ENCODE measurements at places on chromosomes 5 and 9.

- no peak for DNase-seq
Measured at GRCh38 chr5:53008751-53009150, 19.6 kb downstream of the ITGA2 start.

GRCh38 chr5:140594169-140594568 is 29.5 kb downstream of the SLC35A4 start:
- no peak for DNase-seq

- DNase-seq: no peak
Measured at GRCh38 chr9:35842795-35843194, 13.8 kb downstream of the TMEM8B start.

DNA sequence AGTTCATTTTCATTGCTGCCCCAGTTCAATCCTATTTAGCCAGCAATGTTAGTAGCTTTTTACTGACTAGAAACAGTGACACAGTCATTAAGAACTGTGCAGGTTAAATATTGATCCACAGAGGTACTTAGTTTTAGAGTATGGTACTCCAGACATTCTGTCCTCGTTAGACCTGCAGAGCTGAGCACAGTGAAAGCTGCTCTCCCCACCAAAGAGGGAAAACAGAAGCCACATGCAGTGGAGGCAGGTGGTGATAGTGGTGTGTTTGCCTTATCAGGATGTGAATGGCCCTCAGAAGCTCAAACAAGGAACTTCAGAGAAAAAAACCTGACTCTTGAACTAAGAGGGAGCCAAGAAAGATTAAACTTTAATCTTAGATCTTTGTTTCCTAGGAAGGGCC is 75.5 kb downstream of the UNC13B start:
- DNase-seq: peak; percentile 87

DNA sequence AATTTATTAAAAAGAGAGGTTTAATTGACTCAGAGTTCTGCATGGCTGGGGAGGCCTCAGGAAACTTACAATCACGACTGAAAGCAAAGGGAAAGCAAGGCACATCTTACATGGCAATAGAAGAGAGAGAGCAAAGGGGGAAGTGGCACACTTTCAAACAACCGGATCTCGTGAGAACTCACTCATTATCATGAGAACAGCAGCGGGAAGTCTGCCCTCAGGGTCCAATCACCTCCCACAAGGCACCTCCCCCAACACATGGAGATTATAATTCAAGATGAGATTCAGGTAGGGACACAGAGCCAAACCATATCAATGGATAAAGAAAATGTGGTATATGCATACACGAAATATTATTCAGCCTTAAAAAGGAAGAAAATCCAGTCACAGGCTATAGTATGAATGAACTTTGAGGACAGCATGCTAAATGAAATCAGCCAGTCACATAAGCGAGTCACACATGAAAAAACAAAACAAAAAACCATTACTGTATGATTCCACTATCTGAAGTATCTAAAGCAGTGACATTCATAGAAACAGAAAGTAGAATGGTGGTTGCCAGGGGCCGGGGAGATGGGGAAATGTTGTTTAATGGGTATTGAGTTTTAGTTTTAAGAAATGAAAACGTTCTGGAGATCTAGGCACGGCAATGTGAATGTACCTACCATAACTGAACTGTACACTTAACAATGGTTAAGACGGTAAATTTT is 83.4 kb upstream of the PCA3 start:
- no peak for DNase-seq

DNA sequence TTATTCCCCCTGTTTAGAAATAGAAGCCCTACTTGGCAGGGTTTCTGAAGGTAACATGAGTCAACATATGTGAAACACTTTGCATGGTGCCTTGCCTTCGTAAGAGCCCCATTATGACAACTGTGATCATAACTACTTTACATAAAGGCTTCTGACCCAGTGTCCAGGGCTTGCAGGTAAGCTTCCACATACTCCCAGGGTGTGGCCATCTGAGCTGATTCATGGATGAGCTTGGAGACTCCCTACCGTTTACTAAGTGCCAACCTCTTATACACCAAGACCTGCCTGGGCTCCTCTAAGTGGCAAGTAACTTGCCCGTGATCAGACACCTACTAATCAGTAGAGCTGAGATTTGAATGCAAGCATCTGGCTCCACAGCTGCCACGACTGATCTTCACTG is 62.8 kb upstream of the C5orf58 start:
- no peak for DNase-seq

- no peak for DNase-seq
Measured at GRCh38 chr5:173736374-173736773, 119.9 kb upstream of the BOD1 start.

DNA sequence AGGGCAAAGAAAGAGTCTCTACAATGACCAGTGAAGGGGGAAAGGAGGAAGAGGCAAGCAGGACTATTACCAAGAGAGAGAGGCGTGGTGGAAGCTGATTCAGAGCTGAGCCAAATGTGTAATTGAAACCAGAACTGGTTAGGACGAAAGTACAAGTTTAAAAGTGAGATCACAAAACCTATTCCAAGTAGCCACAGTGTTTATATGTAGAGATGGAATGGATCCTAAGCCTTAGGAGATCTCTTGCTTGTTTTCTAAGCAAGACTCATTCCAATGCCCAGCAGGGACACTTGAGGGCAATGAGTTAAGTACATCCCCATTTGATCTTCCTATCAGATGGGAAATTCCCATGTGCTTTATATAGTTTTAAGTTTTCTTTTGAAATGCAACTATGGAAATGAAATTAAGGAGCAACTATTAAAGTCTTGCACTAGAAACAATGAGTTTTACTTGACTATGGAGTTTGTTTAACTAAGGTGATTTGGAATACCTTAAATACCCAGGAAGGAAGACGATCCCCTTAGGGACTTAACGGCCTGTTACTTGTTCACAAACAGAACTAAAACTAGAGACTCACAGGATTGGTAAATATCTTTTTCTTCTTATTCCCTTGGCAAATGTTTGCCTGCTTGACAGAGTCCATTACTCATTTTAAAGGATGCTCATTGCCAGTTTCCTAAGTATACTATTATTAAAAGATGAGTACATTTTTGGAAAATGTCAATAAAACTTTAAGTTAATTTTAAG is 51.1 kb upstream of the SNX2 start:
- DNase-seq: no peak

DNA sequence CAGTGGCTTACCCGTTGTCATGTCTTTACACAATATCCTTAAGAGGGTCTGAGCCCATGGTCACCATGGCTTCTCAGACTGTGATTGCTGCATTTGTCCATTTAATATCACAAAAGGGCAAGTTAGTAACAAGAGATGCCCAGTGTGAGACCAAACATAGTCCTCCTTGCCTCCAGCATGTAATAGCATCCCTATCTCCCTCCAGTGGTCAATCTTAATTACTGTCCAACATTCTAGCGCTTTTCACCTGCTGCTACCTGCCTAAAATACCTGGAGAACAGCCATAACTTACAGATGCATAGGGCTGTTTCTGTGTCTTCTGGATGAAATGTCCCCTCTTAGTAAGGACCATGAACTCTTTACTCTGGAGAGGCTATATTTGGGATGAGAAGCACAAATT is 267.2 kb upstream of the DAB2 start:
- no peak for DNase-seq

DNA sequence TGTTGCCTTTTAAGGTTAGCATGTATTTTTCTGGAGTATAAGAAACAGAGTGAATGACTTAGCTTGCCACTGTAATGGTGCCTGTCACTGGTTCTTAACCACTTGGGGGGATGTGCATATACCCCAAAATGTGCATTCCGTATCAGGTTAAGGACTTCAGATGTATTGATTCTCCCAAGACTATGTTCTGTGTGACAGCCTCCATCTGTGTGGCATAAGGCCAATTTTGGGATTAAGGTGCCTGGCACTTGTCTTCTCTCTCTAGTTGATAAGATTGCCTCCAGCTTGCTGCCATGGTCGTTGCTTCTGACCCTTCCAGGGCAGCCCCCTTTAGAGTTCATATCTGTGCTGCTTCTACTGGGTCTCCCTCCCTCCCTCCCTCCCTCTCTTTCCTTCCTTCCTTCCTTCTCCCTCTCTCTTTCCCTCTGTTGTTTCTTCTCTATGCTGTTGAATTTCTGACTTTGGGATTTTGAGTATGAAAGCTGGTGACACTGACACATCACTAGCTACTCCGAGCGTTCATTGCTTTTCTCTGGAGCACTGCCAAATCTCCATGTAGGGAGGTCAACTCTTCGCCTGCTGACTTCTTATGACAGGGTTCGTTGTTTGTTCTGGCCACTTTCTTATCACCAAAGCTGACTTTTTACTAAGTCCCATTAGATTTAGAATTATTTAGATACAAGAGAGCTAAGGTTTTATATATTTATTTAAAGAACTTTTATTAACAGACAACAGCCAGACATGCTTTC is 31.0 kb downstream of the TNFAIP8 start:
- no peak for DNase-seq

DNA sequence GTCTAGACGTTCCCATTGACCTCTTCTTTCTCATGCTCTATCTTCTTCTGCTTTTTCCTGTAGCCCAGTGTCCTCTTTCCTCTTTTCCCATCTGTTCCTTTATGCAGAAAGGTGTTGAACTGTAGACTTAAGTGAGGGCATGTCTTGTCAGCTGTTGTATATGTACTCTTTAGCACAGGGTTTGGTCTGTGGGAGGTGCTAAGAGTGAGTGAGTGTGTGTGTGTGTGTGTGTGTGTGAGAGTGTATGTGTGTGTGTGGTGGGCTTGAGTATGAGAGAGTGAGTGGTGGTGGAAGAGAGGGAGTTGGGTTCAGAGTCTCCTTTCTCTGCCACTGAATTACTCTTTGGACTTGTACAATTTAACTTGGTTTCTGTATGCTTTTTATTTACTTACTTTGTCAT is 10.3 kb upstream of the ROPN1L start:
- DNase-seq: no peak

DNA sequence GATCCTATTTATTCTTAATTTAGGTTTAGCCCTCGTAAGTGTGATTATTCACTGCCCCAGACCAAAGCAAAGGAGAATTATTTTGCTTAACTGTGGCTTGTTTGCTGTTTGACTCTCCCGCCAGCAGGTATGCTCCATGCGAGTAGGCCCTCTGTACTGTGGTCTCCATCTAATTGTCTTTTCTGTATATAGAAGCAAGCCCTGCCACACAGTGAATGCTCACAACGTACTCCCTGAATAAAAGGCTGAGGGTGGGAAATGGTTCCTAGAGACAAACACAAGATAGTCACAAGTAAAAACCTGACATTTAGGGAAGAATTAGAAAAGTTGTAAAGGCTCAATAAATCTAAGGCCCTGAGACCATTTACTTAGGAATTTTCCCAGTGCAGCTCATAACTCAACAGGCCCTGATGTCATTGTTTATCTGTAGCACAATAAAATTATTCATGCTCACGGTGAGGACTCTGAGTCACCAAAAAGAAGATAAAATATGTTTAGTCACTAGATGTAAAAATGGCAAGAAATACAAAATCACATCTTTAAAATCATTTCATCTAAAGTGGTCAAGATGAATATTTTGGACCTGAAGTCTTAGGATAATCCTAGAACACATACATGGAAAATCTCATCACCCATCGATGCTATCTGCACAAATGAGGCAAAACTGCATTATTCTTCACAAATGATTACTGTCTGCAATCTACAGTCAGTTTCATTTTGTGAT is 473.2 kb downstream of the ENC1 start:
- no peak for DNase-seq

- no peak for DNase-seq
Measured at GRCh38 chr9:115649991-115650472, 503.6 kb upstream of the PAPPA start.

GRCh38 chr9:680106-680505 is 161.4 kb upstream of the DMRT1 start:
- DNase-seq: no peak

GRCh38 chr5:127838661-127839060 is 135.5 kb downstream of the CCDC192 start:
- no peak for DNase-seq

DNA sequence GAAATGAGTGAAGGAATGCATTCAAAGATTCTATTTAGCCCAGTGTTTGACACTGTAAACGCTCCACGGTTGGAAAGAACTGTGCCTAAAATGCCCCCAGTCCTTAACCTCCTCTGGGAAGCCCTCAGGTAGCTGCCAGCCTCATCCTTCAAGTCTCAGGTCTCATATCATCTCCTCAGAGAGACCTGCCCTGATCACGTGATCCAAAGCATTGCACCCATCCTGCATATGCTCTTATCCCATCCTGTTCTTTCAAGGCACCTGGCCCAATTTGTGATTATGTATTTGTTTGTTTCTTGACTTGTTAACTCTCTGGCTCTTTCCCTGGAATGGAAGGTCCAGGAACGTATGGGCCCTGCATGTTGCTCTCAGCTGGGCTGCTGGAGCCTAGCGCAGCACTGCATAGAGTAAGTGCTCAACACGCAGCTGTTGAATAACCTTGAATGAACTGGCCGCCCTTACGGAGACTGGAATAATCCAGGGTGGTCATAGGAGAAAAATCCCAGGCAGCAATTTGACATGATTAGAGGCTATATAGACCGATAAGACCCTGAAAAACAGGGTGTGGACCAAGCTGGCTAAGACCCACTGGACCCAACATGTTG is 8.7 kb downstream of the C1QTNF2 start:
- DNase-seq: no peak

- DNase-seq: no peak
Measured at GRCh38 chr5:169004551-169004950, 296.4 kb downstream of the SLIT3 start.

- no peak for DNase-seq
Measured at GRCh38 chr5:143040622-143041021, 270.4 kb downstream of the ARHGAP26 start.

DNA sequence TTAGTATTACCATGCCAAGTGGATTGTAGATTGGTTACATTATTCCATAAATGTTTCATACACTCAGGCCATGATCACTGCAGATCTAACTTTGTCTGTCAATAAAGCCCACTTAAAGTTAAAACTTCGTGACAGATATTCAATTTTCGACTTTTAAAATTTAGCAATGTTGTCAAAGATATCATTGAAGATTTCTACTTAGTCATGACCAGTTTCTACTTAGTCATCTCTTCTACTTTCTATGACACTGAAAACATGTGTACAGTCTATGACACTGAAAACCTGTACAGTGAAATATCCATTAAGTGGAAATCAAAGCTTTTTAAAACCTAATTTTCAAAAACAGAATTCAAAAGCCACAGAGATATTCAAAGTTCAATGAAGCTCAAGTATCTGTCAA is 258.2 kb downstream of the MCTP1 start:
- no peak for DNase-seq
